Right kidney (tissue), 9 donors: ENCODE measurements at places on chromosomes 13 and 19.

- no peak for DNase-seq
Measured at GRCh38 chr19:7611541-7612279, 16.0 kb downstream of the CAMSAP3 start.

DNA sequence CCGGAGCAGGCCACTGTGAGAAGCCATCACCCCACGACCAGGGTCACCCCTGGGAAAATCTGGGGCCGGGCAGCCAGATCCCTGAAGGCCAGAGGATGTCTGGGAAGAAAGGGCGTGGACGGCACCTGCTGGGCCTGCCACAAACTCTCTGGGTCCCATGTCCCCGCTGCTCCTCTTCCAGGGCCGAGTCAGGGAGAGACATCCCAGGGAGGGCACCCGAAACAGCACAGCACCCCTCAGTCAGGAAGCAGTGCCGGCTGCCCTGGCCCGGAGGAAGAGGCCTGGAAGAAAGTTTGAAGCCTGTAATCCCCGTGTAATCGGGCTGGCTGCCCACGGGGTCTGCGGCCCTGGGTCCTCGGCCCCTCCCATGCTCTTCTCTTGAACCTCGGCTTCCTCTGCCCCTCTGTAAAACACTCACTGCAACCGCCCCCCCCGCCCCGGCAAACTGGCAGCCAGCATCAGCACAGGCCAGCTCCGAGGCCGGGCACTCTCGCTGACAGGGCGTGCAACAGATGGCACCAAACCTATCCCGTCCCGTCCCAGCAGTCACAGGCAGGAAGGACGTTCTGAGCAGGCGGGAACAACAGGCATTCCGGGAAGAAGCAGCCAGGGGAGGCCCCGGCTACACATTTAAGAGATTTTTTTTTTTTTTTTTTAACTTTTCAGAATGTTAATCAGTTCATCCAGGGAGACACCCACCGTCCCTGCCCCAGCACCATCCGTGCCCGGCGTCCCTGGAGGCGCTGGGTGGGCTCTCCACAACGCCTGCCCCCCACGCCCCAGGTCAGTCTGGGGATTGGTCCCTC is 1.5 kb downstream of the SBNO2 start:
- peak; percentile 61 for DNase-seq

DNA sequence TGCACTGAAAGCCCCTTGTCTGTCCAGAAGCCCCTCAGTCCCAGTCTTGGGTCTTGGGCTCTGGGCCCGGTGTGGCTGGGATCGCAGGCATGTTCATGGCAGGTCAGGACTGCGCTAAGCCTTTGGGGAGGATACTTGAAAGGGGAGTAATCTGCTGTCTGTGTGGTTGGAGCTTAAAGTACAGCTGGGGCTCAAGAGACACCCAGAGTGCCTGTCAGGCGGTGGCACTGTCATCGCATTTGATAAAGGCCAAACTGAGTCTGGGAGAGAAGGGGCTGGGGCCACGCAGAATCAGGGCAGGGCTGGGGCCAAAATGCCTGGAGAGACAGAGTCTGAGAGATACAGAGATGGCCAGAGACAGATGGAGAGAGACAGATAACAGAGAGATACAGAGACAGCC is 4.2 kb upstream of the CILP2 start:
- no peak for DNase-seq

GRCh38 chr19:28687296-28687695 is 525.7 kb downstream of the UQCRFS1 start:
- no peak for DNase-seq

GRCh38 chr13:100589178-100589725 is 663 bp upstream of the GGACT start:
- no peak for DNase-seq

DNA sequence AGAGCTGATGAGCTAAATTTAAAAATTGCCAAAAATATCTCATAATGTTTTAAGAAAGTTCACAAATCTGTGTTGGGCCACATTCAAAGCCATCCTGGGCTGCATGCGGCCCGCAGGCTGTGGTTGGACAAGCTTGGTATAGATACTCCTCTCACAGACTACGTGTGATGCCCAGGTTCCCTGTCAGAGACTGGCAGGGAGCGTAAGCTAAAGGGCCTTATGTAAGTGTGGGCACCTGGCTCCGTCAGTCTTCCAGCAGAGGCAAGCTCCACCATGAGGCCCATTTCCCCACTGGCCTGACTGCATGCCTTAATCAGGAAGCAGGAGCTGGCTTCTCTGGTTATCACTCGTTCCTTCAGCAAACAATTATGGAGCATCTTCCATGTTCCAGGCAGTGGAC is 200.2 kb downstream of the FOXO1 start:
- DNase-seq, result no peak

DNA sequence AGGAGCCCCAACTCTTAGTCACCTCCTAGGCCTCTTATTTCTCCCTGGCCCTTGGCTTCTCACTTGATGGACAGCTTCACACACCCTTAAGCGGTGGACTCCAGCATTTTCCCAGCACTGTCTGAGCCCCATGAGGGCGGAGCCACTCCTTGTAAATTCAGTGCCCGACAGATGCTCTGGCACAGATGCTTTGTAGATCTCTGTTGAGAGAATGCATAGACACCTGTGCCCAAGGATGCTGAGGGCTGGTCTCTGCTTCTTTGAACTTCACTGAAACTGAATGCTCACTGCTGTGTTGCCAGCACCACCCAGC is 3.3 kb downstream of the SYCN start:
- no peak for DNase-seq

GRCh38 chr13:87537951-87538350 is 133.2 kb upstream of the SLITRK5 start:
- no peak for DNase-seq

- no peak for DNase-seq
Measured at GRCh38 chr13:35916146-35916545, 215.0 kb downstream of the DCLK1 start.

GRCh38 chr13:51266642-51267041 is 44.4 kb downstream of the FAM124A start:
- DNase-seq, result no peak

GRCh38 chr13:32259116-32259515 is 56.0 kb downstream of the ZAR1L start:
- DNase-seq, result no peak
